ENCODE measurements at places on chromosomes 1 and 21.

DNA sequence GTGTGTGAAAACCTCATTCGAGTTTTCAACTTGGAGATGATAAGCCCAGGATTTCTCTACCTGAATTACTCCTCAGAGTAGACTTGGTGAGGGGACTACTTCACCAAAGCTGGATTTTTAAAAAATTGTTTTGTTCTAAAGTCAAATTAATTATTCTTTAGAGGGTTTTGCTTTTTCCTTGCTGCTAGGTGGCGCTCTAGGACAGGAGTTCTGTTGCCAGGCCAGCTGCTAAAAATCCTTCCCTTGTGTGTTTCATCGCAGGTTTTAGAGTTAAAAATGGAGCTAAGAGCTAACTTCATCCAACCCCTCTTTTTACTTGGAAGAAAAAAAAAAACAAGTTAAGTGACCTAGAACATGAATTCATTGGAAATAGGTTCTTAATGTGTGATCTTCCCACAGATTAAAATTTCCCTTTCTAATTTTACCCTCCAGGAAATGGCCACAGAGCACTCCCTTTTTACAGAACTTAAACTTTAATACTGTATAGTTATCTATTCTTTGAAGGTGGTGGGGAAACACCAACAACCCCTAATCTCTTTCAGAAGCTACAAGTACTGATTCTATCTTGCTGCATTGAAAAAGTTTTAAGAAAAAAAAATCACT is 36.7 kb upstream of the FAM163A start:
- peak; percentile 56 for DNase-seq

DNA sequence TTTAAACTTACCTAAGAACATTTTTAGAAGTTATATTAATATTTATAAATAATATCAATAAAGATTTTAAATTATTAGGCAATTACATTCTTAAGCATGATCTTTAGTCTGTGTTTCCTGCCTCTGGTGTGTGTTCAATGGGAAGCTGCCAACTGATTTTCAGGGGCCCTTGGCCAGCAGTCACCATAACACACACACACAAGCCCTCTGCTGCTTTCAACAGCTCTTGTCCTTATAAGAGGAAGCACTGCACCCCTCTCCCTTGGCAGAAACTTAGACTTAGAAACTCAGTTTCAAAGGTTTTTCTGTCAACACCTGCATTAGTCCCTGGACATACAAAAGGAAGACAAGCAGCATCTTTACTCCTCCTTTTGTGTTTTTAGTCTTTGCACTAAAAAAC is 81.4 kb downstream of the VAV3 start:
- no peak for DNase-seq

DNA sequence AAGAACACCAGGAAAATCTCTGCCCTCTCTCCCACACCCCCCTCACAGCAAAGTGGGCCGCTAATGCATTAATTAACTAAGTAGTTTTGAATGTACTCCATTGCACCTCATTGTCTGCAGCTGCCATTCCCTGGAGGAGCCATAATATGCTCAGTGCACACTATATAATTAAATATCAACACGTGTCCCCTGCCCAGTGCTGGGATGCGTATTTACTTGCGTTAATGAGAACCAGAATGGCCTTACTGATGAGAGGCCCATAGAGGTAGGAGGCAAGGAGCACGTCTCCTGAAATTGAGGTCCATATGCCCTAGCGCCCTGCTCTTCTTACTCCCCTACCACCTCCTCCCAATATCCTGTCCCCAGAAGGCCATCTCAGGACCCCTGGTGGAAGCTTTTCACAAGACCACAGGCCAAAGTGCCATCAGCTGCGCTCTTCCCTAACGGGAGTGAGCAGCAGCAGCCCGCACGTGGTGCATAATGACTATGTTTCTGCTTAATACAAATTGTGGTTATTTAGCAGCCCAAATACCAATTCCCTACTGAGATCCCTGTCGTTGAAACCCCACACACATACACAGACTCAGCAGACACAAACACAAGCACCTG is 76.8 kb downstream of the PLXNA2 start:
- no peak for DNase-seq

GRCh38 chr21:31398574-31398973 is 54.5 kb upstream of the TIAM1 start:
- DNase-seq = no peak

DNA sequence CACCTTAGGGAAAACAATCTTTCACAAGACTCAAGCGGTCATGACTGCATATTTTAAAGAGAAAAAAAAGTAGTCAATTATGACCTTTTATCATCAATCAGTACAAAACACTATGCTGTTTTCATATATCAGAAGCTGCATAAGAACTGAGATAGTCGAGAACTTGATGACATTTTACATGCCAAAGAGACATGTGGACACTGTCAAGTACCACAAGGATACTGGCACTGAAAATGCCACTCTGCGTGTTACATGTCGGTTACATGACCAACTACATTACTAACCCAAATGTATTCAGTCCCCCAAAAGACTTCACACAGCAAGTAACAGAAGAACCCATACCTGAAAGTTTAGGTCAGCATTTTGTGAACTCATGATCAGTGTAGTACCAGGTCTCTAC is 975.0 kb upstream of the ADGRL4 start:
- no peak for DNase-seq

- DNase-seq = peak; percentile 16
Measured at GRCh38 chr1:108639899-108640560, 20.9 kb downstream of the HENMT1 start.

- no peak for DNase-seq
Measured at GRCh38 chr21:36425286-36425685, 40.1 kb downstream of the CHAF1B start.

DNA sequence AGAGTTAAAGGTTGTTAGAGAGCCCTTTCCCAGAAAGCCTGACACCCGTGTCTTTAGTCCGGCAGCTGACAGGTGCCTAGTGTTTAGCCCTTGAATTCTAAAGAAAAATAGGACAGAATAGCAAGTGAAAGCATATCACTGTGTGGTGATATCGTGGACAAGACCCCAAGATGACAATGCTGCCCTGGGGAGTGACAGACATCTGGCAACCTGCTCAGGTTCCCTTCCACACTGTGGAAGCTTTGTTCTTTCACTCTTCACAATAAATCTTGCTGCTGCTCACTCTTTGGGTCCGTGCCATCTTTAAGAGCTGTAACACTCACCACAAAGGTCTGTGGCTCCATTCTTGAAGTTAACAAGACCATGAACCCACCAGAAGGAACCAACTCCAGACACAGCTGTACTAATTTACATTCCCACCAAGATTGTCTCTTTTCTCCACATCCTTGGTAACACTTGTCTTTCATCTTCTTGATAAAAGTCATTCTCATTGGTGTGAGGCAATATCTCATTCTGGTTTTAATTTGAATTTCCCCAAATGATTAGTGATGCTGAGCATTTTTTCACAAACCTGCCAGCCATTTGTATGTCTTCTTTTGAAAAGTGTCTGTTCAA is 107.6 kb upstream of the SGIP1 start:
- no peak for DNase-seq

- no peak for DNase-seq
Measured at GRCh38 chr1:92709738-92710137, 75.2 kb downstream of the EVI5 start.

GRCh38 chr1:31952825-31953220 is 14.7 kb upstream of the PTP4A2 start:
- DNase-seq = no peak

GRCh38 chr21:32087447-32087846 is 191.4 kb downstream of the MIS18A start:
- DNase-seq = no peak

- peak; percentile 57 for DNase-seq
Measured at GRCh38 chr1:93839307-93839706, 39.7 kb downstream of the DNTTIP2 start.

DNA sequence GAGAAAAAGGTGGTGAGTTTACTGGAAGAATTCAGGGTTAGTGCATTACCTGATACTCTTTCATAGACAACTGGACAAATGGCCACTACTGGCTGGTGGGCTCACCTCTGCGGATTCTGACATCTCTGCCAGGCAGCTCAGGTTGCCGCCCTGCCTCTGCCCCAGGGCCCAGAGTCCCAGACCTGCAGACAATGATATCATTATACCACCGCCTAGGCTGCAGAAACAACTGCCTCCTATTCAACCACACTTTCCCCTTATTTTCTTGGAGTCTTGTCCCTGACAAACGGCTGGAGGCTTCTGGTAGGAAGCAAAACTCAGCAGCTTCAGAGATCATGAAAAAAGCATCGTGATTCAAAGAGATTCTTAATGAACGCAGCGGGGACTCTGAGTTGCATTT is 37.0 kb downstream of the IRF2BP2 start:
- DNase-seq = no peak

- DNase-seq = no peak
Measured at GRCh38 chr1:64757213-64757612, 12.3 kb downstream of the RAVER2 start.

GRCh38 chr1:40740997-40741736 is 42.4 kb upstream of the KCNQ4 start:
- DNase-seq = no peak

DNA sequence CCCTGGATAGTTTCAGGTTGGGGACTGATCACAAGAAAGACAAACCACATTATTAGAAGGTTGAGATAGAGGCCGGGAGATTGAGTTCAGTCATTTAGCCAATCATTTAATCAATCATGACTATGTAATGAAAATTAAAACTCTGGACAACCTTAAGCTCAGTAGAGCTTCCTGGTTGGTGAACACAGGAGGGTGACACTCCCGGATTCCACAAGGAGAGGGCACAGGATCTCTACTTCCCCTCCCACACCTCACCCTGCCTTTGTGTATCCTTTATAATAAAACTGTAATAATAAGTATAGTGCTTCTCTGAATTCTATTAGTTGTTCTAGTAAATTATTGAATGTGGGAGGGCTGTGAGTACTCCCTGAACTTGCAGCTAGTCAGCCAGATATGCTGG is 150.1 kb downstream of the PIK3R3 start:
- DNase-seq = no peak

- DNase-seq = peak; percentile 48
Measured at GRCh38 chr1:206704226-206704625, 19.5 kb downstream of the MAPKAPK2 start.

- DNase-seq = no peak
Measured at GRCh38 chr21:43904331-43904781, 39.3 kb downstream of the AGPAT3 start.

GRCh38 chr21:36858320-36858957 is 108.0 kb downstream of the HLCS start:
- no peak for DNase-seq

- no peak for DNase-seq
Measured at GRCh38 chr21:34513129-34513675, 1.2 kb upstream of the KCNE1 start.

DNA sequence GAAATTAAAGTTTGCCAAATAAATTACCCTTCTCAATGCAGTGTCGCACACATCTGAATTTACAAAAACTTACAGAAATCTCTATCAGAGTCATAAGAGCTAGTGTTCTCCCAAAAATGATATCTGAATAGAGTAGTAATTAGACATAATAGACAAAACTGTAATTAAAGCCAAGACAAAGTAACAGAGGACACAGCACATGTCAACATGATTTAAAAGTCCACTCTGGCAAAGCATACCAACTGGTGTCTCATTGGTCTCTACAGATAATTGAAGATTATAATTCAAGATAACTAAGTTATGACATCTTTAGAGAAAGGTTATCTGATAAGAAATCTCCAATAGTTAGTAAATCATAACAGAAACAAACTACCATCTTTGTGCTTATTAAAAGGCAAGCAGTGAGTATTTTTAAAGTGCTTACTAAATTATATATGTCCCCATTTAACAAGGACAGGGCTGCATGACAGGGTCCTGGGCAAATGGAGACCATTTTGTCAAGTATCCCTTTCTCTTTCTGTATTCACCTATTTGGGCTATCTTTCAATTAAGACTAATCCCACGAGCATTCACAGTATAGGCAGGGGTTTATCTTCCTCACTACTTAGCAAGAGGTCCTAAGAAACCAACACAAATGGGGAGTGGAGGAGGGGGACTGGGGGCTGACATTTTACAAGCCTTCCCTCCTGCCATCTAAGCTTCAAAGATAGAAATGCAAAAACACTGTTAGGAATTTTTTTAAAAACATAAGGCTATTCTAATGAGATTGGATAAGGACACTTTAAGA is 26.0 kb downstream of the PTP4A2 start:
- no peak for DNase-seq

GRCh38 chr1:34808051-34808810 is 15.4 kb downstream of the GJA4 start:
- DNase-seq = no peak

DNA sequence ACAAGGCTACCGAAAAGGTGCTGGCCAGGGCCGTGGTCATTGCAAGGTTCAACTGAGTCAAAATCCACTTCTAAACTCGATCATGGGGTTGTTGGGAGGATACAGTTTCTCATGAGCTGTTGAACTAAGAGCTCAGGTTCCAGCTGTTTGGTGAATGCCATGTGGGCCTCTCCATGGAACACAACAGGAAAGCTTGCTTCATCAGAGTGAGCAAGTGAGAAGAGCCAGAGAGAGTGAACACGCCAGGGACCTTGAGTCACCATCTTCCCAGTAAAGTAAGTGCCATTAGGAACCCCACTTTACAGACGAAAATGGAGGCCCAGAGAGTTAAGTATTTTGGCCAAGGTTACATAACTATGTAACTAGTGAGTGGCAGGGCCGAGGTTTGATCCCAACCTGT is 475.1 kb upstream of the VAMP3 start:
- DNase-seq = no peak

- peak; percentile 32 for DNase-seq
Measured at GRCh38 chr1:161258439-161259344, at the start of gene PCP4L1. Gene PCP4L1 (plus strand): TSS chr1:161258745. CDS start chr1:161258975, 230 bp downstream.

DNA sequence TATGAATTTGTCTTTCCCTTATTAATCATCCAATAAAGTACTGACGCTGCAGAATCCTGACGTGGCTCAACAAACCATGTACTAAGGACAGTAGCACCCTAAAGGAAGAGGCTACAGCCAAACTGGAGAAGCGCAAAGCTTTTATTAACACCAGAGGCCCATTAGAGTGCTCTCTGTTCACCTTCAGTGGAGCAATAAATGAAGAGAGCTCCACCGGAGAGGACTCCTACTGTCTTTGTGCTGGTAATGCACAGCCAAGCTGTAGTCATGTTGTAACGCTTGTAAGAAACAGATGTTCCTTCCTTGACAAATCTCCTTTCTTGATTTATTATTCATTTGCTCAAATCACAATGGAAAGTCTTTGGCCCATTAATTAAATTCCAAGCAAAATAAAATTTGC is 220.7 kb upstream of the RRP15 start:
- DNase-seq = no peak

Data from activated CD4-positive, alpha-beta T cell treated with anti-CD3 and anti-CD28 coated beads, Interleukin-10, Interleukin-2, amounts not matched to agents 100 ng/mL and 50 ng/mL, durations not matched to agents 16 hours and 8 hours (primary cell).